ENCODE measurements at places on chromosomes 1 and 21. TPM values are rescaled to one million over a fixed set of nuclear protein-coding genes. Genes with fewer than 3 reads are reported as not detected.

AMPD1 gene
- total RNA-seq = not detected

PODN gene
- total RNA-seq = not detected

IFNGR2 gene
- total RNA-seq = 61.2 TPM

MIS18A gene
- total RNA-seq = 46.0 TPM

PGLYRP3 gene
- not detected for total RNA-seq

TAS1R3 gene
- total RNA-seq = not detected

ARHGAP30 gene
- not detected for total RNA-seq

UBE2U gene
- not detected for total RNA-seq

NUDC gene
- total RNA-seq = 35.4 TPM

WNT2B gene
- 17.3 TPM for total RNA-seq

NPHS2 gene
- not detected for total RNA-seq

NHLH1 gene
- total RNA-seq = not detected

FMO2 gene
- total RNA-seq = 0.25 TPM

DTL gene
- 29.9 TPM for total RNA-seq

ARTN gene
- not detected for total RNA-seq

CCT8 gene
- total RNA-seq = 1,037 TPM

VAMP4 gene
- 3.0 TPM for total RNA-seq

BARHL2 gene
- 0.07 TPM for total RNA-seq

CFAP45 gene
- total RNA-seq = not detected

INTS11 gene
- 107 TPM for total RNA-seq

Data from G401 (cell line).